Psoas muscle (tissue), 8 donors: ENCODE measurements at places on chromosomes 5 and 9. TPM values are rescaled to one million over a fixed set of nuclear protein-coding genes. Genes with fewer than 3 reads are reported as not detected.

CCDC152 gene
- 0.88 TPM for total RNA-seq

TMC1 gene
- 2.6 TPM for total RNA-seq

DNA sequence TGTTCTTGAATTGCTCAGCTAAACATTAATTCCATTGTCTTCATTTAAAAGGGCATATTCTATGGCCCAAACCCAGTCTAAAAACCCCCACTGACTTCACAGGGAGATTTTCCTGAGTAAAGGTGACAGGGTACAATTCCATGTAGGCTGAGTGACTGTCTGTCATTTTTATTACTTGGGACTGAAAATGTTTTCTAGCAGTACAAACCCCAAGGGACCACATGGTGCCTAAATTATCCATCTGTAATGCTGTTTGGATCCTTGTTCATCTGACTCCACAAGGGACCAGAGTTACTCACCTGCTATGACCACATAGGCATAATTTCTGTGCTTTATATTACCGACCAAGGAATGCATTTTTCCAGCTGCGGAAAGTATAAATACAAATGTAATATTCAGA, 349.1 kb downstream of the ZNF608 start:
- DNase-seq = no peak

GRCh38 chr5:50922942-50923767, 256.7 kb downstream of the PARP8 start:
- peak; percentile 26 for DNase-seq

DNA sequence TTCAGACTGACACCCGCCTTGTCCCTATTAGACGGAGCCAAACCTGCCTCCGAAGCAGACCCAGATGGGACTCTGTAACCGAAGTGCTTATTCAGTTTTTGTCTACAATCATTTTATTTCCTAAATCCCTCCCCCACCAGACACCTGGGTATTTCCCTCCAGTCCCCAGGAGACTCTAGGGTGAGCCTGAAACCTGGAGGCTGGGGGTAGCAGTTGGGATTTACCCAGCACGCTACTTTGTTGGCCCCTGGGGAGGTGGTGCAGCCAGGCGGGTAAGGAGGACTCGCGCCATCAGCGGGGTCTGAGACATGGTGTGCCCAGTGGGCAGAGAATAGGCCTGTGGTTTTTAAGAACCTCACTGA, 1.3 kb upstream of the LHX2 start:
- no peak for DNase-seq
